Hematopoietic multipotent progenitor cell treated with erythropoietin and hydrocortisone succinate and interleukin-3 and kit ligand, for 15 days (in vitro differentiated cells): ENCODE measurements at places on chromosomes 3 and 15.

DNA sequence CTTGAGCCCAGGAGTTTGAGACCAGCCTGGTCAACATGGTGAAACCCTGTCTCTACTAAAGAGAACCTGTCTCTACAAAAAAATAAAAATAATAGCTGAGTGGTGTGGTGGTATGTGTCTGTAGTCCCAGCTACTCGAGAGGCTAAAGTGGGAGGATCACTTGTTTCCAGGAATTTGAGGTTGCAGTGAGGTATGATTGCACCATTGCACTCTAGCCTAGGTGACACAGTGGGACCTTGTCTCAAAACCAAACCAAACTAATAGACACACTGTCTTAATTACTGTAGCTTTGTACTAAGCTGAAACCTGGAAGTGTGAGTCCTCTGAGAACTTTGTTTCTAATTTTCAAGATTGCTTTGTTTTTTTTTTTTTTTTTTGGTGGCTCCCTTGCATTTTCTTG lies 30.4 kb downstream of the MGA start:
- no peak for DNase-seq

DNA sequence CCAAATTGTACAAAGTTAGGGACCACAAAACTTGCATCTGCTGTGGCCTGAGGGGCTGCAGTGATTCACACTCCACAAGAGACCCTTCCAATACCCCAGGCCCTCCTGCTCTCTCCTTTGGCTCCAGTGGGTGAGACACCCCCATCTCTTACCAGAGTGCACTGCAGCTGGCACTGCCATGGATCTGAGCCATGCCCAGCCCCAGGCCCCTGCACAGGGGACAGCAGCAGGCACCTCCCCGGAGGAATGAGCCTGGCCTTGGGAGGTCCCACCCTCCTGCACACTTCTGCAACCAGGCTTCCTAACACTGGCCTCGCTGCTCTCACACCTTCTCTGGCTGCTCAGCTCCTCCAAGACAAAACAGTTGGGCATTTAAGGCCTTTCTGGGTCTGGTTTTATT lies 16.3 kb upstream of the TSPAN3 start:
- DNase-seq: no peak

DNA sequence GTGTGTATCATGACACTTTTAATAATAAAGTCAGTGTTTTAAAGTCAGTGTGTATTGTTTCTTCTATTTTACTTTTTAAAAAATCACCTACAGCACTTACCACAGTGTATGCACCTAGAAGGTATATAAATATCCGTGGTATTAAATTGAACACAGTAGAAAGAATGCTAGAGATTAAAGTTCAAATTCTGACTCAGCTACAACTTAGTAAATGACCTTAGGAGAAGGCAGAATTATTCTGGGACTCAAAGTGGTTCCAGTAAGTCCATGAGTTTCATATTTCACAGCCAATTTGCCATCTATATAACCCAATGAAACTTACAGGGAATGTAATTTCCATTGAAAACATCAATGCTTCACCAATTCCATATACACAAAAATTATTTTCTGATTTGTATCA lies 52.7 kb upstream of the MAP4 start:
- no peak for DNase-seq

- no peak for DNase-seq
Measured at GRCh38 chr15:42275780-42276391, 2.7 kb upstream of the TMEM87A start.

DNA sequence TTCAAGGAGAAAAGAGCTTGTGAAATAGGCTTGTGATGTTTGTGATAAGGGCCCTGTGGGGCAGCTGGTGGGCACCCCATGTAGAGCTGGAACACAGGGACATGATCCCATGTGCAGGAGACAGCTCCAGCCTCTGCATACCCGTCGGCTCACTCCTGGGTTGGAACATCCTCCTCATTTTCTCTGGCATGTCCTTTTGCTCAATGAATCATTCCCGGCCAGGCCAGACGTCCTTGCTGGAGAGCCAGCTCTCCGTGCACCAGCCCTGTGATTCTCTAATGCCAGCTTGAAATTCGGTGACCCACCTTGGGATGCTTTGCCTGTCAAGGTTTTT lies 77.3 kb downstream of the SMAD3 start:
- no peak for DNase-seq

- no peak for DNase-seq
Measured at GRCh38 chr3:109831403-109831802, 494.1 kb upstream of the DPPA4 start.

DNA sequence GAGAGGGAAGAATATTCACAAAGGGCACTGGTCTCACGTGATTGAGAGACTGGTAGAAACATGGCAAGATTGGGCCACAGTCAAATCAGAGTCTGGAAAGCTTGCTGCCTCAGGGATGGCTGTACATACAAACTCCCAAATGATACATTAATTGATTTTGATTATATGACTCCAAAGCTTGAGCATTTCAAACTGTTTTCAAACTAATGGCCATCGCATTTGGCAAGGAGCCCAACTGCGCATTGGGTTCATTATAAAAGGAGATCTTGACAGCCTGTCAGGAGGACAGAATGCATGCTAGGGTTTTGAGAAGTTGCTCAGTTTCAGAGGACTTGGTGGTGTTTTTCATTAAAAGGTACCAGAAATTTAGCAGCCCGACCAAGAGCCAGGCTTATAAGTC lies 117.7 kb downstream of the PTPRG start:
- no peak for DNase-seq

- DNase-seq: no peak
Measured at GRCh38 chr3:126578702-126579101, 20.0 kb upstream of the C3orf22 start.

GRCh38 chr3:46010519-46011113 lies 15.0 kb upstream of the FYCO1 start:
- no peak for DNase-seq

GRCh38 chr3:168249550-168250414 lies 154.1 kb upstream of the GOLIM4 start:
- no peak for DNase-seq

DNA sequence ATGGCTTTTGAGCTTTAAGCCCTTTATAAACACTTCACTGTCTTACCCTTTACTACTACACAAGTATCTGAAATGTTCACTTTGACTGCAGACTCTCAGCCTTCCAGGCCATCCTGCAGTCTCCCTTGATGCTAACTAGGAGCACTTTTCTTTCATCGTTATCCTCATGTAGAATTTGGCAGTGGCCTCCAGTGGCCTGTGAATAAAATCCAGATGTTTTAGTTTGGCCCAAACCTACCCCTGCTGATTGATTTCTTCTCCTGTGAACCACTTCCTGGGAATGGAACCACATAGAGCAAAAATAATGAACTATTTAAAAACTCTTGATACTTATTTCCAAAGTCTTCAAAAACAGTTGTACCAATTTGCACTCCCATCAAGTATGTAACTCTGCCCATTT lies 271.9 kb downstream of the FEZF2 start:
- no peak for DNase-seq

- no peak for DNase-seq
Measured at GRCh38 chr3:163543662-163544061, 1534.6 kb downstream of the SI start.

GRCh38 chr15:95291898-95292472 lies 1038.5 kb upstream of the NR2F2 start:
- DNase-seq: peak; percentile 30
